Left kidney (tissue), 8 donors: ENCODE measurements at places on chromosomes 5 and 9.

DNA sequence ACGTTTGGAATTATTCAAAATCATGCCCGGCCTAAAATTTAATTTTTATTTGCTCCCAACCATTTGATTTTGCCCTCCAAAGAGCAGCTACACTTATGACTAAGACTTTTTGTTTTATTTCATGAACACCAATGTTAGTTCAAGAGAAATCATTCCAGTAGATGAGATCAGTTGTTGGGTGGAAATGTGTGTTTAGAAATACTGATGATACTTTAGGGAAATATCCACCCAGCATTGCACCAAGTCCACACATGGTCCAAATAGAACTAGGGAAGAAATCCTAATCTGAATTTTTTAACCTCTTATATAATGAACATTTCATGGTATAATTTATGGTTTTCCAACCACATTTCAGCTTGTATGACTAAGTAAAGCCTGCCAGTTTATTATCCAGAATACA, 28.3 kb upstream of the GOLPH3 start:
- DNase-seq = no peak

GRCh38 chr9:99833735-99834134, 12.1 kb downstream of the NR4A3 start:
- no peak for DNase-seq

DNA sequence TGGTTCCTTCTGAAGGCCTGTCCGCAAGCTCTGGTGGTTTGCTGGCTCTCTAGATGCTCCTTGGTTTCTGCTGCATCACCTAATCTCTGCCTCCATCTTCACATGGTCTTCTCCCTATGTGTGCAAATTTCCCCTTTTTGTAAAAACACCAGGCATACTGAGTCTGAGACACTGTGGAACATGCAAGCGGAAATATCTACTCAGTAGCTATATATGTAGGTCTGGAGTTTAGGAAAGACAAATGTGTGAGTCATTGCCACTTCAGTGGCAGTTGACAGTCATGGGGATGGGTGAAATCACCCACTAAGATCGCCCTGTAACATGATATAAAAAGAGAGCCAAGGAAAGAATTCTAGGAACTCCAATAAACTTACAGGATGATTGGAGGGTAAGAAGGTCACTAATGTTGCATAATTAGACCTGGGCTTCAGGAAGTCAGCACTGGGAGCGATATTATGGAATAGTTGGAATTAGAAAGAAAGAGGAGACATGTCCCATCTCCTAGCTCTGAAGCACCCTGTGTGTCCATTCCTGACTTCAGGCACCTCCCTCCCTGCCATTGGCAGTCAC, 22.7 kb upstream of the UBLCP1 start:
- DNase-seq = no peak

DNA sequence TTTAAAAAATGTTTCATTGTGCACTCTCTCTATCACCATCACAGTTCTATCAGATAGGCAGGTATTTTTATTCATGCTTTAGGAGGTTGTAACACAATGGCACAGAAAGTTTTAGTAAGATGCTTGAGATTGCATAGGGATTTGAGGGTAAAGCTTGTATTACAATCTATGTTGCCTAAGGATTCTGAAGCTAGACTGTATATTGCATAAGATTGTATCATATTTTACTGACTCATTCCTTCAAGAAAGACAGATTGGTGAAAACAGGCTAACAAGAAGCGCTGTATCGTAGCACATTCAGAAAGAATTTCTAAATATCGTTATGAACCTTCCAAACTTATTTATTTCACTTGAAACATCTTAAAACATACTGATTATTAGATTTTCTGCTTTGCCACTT, 577.7 kb downstream of the EBF1 start:
- no peak for DNase-seq

- no peak for DNase-seq
Measured at GRCh38 chr5:160259341-160259740, 30.0 kb downstream of the FABP6 start.

GRCh38 chr5:88675708-88676636, 207.0 kb downstream of the MEF2C start:
- no peak for DNase-seq

- DNase-seq = no peak
Measured at GRCh38 chr5:83340511-83340918, 131.0 kb upstream of the VCAN start.

DNA sequence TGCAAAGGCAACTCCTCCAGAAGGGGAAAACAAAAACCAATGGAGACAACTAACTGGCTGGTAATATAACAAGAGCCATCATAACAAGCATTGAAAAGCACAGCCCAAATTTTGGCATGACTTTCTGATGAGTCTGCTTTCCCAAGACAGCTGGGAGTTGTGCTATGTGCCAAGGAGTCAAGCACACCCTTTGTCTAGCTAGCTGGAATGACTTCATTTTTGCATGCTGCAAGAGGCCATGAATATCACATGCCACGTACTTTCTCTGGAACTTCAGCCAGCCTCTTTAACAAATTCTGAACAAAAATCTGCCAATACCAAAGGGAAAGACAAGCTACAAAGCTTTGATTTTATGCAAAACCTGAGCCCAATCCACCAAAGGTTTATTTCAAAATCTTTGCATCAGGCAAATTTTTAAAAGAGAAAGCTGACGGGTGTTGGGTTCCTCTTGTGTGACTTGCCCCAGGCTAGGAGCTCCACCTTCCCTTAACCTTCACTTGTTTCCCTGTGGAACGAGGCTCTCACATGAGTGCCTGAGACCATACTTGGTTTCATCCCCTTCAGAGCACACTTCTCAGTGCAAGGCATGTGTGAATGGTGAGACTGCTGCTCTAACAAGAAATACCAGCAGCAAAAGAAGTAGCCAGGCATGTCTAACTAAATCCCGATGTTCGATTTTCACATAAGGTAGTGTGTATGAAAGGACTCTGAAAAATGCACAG, 47.3 kb downstream of the S1PR3 start:
- DNase-seq = no peak

DNA sequence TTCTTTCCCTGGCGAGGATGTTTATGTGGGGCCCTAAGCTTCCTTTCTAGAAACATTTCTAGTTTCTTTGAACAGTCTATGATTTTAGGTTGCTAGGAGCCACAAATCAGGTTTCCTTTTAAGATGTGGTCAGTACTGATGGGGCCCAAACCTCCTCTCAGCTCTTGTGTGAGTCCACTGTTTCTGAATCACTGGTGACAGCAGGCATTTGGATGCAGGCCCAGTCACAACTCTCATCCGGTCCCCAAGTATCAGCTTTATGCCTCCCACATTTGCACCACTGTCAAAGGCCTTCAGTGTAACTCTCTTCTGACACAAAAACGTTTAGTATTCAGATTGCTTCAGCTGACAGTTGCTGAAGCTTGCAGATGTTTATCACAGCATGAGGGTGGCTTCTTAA, 7.8 kb downstream of the DMRT2 start:
- DNase-seq = no peak

- DNase-seq = no peak
Measured at GRCh38 chr9:79719989-79720388, 148.2 kb downstream of the TLE4 start.

DNA sequence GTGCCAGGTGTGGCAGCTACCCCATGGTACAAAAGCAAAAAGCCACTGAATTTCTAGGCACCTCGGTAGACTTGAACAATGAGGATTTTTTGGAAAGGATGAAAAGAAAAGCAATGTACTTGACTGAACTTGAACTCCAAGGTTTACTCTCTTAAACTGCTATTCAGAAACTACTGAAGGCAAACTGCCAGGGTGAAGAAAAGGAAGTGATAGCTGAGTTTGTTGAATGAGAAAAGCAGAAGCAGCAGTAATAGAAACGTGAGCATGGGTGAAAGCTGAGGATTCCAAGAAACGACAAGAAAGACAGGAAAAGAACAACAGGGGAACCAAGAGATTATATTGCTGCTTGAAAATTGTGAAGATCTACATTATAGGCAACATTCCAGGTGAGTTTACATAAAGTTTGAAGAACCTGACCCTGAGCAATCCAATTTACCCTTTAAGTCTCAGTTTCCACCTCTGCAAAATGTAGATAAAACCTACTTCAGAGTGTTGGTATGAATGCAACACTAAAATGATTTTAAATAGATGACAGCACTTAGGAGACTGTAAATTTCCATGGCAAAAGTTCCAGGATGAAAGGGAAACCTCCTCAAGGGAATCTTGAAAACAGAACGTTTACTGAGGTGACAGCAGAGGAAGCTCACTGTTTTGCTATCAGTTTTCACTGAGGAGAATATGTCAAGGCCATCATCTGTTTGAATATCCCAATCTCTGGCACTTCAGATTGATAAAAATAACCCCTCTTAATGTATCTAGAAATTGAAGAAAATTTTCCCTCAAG, 245.8 kb downstream of the SPATA31D1 start:
- no peak for DNase-seq

- DNase-seq = no peak
Measured at GRCh38 chr9:75116306-75116705, 28.0 kb downstream of the OSTF1 start.

DNA sequence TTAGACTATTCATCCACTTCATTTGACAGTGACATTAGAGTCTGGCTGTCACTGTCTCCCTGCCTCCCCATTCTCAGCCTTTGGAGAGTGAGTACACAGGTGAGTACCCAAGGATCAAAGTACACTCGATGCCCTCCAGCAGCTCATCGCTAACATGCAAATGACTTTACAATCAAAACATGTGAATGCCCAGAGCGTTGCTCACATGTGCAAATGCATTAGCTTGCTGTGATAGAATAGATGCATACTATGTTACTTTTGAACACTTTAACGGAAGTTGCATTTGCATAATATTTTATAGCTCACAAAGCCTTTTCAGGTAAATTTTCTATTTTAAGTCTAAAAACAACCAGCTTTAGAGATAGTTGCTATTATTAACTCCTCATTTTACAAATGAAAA, 107.6 kb downstream of the SYK start:
- DNase-seq = no peak

DNA sequence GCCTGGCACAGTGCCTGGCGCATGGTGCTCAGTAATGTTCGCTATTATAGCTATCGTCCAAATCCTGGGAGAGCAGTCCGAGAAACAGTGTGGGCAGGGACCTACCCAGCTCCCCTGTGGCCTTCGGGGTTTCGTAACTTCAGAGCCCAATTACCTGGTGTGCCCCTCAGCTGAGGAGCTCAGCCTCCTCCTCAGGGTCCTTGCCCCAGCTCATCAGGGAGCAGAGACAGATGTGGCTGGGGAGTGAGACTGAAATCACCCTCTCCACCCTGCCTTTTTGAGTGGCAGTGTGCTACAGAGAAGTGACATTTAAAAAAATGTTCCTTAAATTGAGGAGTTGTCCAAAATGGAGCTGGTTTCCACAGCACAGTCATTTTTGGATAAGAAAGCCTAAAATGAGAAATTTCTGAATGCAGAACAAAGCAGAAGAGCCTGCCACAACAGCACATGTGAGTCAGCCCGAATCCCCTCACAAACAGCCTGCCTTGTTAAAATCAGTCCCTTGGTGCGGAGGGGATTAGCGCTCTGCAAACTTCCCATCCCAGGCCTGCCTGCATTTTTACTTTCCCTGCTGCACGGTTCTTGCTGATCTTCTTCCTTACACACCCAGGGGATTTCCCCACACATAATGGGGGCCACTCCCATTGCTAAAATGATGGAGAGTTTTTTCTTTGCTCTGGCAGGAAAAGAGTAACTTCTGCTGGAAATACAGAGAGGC, 78.1 kb upstream of the PITX1 start:
- DNase-seq = no peak
